ENCODE measurements at places on chromosomes 11 and 22.

DNA sequence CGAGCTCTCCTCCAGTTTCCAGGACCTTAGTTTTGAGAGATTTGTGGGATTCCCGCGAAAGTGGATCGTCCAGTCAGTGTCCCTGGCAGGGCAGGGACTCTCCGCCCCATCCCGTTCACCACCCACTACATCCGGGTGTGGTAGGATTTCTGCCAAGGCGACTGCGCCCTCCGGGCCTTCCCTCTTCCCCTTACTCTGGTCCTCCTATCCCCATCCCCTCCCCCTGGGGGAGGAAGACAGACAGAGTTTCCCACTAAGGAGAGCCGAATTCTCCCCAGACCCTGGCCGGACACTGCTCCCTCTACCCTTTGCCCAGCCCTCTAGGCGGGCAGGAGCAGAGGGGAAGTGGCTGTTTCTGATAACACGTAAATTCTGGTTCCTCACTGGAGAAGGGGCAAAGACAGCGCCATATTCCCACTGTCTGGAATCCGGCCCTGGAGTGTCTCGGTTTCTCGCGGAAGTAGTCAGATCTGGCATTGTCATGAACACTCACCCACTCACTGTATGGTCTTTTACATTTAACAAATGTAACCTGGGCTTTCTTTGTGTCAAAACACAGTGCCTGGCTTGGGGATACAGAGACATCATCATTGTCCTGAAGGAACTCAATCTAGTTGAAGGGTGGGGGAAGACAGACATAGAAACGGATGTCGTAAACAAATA, 1.1 kb upstream of the NECTIN1 start:
- DNase-seq = peak; percentile 73

DNA sequence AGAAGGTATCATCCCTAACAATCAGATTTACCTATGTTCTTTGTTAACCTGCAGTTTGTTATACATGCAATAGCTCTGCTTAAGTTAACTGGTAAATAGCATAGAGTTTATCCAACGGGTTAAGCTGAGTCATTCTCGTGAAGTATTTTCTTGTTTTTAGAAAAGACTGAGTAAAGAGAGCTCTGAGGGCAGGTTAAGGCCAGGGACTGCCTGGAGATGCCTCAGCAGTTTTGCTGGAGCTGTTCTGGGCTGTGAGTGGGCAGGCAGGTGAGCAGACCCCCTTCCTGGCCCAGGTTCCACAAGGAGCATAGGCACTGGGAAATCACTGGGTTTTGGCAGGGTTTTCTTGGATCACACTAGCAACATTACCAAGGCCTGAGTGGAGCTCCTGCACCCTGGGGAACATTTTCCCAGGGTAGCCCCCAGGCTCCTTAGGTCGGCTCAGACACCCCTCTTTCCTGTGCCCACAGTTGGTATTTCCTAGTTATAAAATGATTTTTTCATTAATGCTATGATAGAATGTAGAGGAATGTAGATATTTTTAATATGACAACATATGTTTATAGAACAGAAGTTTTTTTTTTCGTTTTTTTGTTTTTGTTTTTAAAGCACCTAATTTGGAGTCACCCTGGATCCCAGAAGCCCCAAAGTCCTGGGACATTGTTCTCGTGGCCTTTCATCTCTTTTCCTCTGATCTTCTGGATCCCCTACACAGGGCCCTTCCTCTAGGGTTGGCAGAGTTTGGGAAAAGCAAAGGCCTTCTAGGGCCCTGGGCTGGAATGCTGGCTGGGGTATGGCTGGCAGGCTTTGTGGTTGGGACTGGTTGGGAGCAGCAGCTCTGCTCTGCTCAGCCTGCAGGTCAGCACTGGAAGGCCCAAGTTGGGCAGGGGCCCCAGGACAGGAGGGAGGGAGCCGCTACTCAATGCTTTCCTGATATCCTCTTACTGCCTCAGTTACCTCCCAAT, 26.7 kb downstream of the IRAG1 start:
- no peak for DNase-seq

- no peak for DNase-seq
Measured at GRCh38 chr11:132712466-132712865, 819.8 kb downstream of the OPCML start.

DNA sequence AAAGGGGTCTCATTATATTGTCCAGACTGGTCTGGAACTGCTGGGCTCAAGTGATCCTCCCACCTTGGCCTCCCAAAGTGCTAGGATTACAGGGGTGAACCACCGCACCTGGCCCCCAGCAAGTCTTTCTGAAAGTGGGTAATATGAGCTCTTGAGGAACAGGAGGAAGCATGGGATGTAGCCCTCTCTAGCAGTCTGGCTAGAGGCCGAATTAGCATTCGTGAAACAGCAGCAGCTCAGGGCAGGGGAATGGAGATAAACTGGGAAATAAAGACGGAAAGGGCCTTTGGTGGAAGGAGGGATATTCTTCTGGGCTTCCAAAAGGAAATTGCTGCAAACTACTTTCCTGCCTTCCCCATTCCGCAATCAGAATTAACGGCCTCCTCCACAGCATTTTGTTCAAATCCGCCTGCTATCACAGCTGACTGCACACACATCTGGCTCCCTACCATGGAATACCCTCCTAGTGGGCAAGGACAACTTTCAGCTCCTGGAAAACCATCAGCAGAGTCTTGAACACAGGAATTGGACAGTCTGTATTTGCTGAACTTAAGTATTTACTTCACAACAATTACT, 44.3 kb downstream of the MICAL3 start:
- DNase-seq = peak; percentile 32

DNA sequence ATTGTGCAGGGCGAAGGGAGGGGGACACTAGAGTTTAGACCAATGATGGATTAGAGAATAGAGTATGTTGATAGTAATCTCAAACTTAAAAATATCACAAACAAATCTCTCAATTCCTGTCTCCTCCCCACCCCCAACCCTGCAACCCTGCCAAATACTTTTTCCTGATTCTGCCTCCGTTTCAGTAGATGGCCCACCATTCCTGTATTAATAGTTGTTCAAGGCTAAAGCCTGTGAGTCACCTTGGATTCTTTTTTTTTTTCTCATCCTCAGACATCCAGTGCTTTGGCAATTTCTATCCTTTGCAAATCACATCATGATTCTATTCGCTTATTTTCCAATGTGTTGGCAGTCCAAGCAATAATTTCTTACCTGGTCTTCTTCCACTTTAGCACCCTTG, 207.9 kb downstream of the DYNC2H1 start:
- peak; percentile 20 for DNase-seq
